ENCODE measurements at places on chromosomes 5 and 9.
A peak's percentile ranks its signal among the peaks of the same experiment; 100 is the strongest.

- DNase-seq, result no peak
These were observed 132.2 kb downstream of the RXRA start for GRCh38 chr9:134458207-134459108.

- DNase-seq, result no peak
These were observed 58.5 kb upstream of the IER5L start for GRCh38 chr9:129236441-129237145.

DNA sequence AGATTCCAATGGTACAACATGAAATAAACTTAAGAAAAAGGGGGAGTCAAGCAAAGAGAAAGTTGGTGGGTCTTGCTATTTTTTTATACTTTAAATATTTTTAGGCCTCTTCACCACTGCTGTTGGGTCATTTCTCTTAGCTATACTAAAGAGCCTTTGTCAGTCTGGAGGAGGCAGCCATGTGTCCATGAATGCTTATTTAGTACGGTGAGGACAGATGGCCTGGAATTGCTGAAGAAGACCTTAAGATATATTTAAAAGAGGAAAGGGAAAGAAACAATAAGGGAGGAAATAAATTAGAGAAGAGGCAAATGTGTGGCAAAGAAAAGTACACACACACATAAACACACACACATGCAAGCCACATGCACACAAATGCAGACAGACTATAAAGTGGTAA lies 560.5 kb upstream of the MEF2C start:
- DNase-seq, result no peak

- DNase-seq, result no peak
These were observed 297.8 kb downstream of the NPR3 start for GRCh38 chr5:33008751-33009418.

DNA sequence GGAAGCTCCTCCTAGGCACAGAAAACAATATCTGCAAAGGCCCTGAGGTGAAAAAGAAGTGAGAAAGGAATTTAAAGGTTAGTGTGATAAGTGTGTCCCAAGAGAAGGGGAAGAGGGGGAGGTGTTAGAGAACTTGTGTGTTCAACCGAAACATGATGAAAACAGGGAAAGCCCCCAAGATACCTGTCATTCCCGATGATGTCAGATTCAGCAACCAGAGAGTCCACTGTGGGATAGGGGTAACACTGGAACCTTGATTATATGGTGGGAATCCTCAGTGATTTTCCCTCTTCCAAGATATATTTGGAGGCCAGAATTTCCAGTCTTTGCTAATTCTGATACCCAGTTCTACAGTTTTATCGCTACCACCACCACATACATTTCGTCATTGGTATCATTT lies 15.5 kb upstream of the BNC2 start:
- DNase-seq, result no peak

- no peak for DNase-seq
These were observed 47.3 kb upstream of the ANXA1 start for GRCh38 chr9:73104342-73104741.

GRCh38 chr5:160744268-160745101 lies 107.5 kb downstream of the ATP10B start:
- DNase-seq, result no peak

- DNase-seq, result peak; percentile 32
These were observed at the start of gene PRRX2 for GRCh38 chr9:129665389-129665775. Gene PRRX2, plus strand, starts transcription at chr9:129665647. Its CDS starts 221 bp downstream, at chr9:129665868.

GRCh38 chr9:107198718-107199117 lies 84.4 kb upstream of the RAD23B start:
- no peak for DNase-seq

- DNase-seq, result no peak
These were observed 5.9 kb upstream of the YTHDC2 start for GRCh38 chr5:113507601-113508000.

- DNase-seq, result no peak
These were observed 486.7 kb downstream of the RAB3C start for GRCh38 chr5:59069438-59070079.

DNA sequence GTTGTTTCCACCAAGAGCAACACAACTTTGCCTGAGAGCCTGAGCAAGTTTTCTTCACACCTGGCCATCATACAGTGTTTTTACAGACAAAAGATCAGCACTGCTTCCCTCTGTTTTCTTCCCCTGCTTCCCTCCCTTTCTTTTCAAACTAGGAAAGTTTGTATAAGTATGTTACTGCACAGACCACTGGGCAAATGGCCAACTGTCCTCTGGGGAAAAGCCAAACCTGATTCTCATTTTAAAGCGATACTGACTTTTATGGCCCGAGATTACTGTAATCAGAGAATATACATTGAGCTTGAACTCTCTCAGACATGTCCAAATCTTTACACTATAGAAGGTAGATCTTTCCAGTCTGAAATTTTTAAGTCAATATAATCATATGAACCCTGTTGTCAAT lies 415.0 kb downstream of the NFIB start:
- DNase-seq, result no peak

- DNase-seq, result no peak
These were observed 9.0 kb downstream of the ABHD17B start for GRCh38 chr9:71901695-71902597.

GRCh38 chr5:140575309-140575708 lies 10.7 kb downstream of the SLC35A4 start:
- DNase-seq, result no peak

GRCh38 chr9:115328228-115328627 lies 210.3 kb upstream of the TNC start:
- DNase-seq, result no peak

DNA sequence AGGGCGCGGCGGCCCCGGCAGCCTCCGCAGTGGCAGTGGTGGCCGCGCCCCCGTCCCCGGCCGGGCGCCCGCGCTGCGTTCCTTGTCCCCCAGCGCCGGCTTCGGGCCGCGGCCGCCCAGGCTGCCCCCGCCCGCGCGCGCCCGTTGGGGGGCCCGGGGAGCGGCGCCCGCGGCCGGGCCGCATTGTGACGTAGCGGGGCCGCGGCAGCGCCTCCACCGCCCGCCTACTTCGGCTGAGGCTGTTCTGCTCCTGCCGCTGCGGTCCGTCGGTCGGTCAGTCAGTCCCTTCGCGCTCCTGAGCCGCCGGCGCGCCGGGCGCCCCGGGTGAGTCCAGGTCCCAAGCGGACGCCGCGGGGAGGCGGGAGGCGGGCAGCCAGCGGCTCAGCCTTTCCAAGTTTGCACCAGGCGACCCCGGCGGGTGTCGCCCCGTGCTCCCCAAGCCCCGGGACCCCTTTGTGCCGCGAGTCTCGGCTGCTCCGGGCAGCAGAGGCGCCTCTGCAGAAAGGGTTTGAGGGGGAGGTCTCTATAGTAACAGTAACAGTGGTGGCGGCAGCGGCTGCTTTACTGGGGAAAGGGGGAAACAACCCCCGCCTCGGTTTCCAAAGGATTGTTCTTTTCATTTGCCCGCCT lies at the start of gene SNCAIP:
Gene SNCAIP (plus strand): TSS at position 277 of the 630 bp plus-strand sequence. CDS start 78,898 bp downstream, outside the sequence.
- no peak for DNase-seq

DNA sequence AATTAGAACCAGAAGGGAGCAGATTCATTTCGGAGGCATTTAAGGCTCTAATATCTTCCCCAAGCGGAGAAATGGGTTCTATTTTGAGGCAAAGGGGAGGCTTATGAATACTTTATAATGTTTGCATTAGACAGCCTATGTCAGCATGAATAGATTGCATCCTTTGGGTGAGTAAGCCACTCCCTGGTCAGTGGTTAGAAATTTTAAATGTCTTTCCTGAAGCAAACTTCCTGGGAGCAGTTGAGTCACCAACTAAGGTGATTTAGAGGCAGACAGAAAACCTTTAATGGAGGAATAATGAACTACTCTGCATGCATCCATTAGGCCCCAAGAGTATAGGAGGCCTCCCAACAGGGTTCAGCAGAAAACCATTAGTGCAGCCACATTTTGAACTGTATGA lies 204.9 kb downstream of the ELAVL2 start:
- no peak for DNase-seq

DNA sequence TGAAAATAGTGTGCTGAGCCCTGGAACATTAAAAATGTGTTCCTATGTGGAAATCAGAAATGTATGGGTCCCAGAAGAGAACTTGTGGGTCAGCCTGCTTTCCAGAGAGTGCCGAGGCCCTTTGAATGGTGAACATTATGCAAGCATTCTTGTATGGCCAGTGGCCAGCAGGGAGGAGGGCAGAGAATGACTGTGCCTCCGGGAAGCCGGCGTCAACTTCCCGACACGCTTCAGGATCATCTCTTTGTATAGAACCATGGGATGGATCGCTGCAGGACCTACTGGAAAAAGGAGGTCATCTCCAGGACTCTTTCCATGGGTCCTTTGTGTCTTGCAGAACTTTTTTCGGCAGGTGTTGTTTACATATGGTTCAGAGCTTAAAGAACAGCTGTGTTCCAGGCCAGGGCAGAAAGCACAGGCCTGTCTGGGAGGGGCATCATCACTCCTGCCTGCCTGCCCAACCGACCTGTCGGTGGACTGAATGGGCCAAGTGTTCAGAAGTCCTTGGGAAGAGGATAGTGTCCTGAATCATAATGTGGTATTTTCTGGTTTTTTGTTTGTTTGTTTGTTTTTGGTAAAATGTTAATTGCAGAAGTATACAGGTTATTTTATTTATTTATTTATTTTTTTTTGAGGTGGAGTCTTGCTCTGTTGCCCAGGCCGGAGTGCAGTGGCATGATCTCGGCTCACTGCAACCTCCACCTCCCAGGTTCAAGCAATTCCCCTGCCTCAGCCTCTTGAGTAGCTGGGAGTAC lies 9.0 kb downstream of the PRRC2B start:
- DNase-seq, result no peak

DNA sequence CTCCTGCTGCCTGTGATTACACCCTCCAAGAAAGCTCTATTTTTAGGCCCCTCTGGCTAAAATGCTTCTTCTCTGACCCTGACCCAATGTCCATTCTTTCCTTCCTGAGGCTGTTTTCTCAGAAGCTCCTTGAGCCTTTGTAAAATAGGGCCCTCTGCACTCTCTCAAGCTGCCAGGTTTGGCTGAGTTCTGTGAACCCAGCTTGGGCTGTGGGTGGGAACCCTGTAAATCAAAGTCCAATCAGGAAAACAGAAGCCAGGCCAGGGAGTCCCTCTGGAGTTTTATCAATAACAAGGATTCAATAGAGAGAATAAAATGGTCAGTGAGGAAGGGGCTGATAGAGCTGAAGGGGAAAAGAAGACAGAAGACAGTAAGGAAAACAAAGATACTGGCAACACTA lies 43.7 kb upstream of the ERCC6L2 start:
- DNase-seq, result no peak

DNA sequence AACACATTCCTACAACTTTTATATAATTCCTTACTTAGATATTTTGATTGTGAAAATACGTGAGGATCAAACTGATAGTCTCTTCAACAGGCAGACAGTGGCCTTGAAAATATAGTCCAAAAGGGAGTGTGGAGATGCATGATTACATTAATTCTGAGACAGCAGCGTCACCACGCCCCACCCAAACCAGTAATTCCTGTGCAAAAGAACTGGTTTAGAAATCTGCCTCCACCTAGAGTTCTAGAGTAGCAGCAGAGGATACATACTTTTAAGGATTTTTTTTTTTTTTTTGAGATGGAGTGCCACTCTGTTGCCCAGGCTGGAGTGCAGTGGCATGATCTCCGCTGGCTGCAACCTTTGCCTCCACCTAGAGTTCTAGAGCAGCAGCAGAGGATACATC lies 1.6 kb upstream of the TUT7 start:
- DNase-seq, result no peak

- DNase-seq, result no peak
These were observed 27.6 kb downstream of the AP3S1 start for GRCh38 chr5:115869256-115869795.

DNA sequence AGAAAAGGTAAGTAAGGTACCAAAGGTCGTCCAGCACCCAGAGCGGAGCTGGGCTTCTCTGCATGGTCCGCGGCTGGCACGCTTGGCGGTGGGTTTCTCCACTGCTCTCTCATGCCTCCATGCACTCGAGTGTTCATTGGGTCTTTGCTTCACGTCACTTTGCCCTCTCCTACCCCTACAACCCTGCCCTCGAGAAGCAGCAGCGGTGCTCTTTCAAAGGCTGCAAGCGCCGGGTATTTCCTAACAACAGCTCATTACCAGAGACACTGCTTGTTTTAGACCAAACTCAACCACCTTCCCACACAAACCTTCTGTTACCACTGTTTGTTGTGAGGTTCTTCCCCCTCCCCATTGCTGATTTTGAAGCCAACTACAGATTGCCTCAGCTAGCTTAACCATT lies 21.5 kb upstream of the ZBTB34 start:
- no peak for DNase-seq

GRCh38 chr5:149220750-149221149 lies 50.9 kb upstream of the AFAP1L1 start:
- no peak for DNase-seq

GRCh38 chr5:172546196-172546595 lies 91.9 kb upstream of the SH3PXD2B start:
- DNase-seq, result no peak

- no peak for DNase-seq
These were observed 13.5 kb upstream of the DHFR start for GRCh38 chr5:80668016-80668969.

GRCh38 chr9:121956808-121957207 lies 136.3 kb downstream of the TTLL11 start:
- DNase-seq, result no peak

GRCh38 chr9:75186767-75187380 lies 98.6 kb downstream of the OSTF1 start:
- DNase-seq, result no peak

- DNase-seq, result no peak
These were observed 14.4 kb upstream of the SYNPO start for GRCh38 chr5:150625831-150626746.

- DNase-seq, result no peak
These were observed 24.6 kb downstream of the CSF2 start for GRCh38 chr5:132098151-132098594.

DNA sequence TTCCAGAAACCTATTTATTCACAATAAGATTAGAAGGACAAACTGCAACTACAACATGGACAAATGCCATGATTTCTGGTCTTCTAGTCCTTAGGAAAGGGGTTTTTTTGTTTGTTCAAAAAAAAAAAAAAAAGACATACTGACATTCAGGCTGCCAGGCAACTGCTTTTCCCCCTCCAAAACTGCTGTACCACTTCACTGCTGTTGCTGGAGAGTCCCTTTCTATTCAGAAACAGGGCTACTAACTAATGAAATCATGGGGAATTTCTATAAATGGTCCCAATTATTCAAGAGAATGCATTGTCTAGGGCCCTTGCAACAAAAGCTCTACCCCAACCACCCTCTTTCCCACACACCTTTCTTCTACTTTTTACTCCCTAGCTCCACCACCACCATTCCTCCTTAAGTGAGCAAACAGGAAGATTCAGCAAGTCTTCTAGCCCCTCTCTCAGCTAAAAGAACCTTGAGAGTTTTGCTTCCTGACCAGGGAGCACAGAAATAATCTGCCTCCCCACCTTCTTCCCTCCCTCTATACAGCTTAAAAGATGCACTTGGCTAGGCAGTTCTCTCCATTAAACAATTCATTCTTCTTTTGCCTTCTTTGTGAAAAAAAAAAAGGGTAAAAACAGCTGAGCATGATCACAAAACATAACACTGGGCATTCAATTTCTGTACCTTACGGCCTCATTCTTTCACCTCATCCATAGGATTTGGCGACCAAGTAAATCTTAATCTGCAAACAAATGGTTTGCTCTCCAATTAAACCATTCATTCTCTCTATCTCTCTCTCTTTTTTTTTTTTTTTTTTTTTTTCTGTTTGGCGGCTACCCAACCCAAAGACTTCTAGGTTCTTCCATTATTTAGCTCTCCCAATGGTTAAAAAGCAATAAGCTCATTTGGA lies 13.8 kb downstream of the ZNF608 start:
- DNase-seq, result no peak

Measured in stimulated activated CD4-positive, alpha-beta T cell treated with anti-CD3 and anti-CD28 coated beads, Interleukin-4, amount 100 ng/mL, for 4 hours (primary cell).